T-helper 2 cell treated with Interferon-gamma antibody and Interleukin-4, amounts not matched to agents 5 μg/mL and 100 μg/mL, for 36 hours (primary cell): ENCODE measurements at places on chromosomes 6 and 20.

GRCh38 chr20:62405108-62405980 is 1.7 kb downstream of the CABLES2 start:
- peak overlapping the region; percentile 80 for H3K27ac ChIP-seq
- no peak for DNase-seq
- H3K27me3 ChIP-seq = no peaks in the 10 kb centered on the region
- H3K4me1 ChIP-seq = peaks cover 23% of the 10 kb centered on the region

DNA sequence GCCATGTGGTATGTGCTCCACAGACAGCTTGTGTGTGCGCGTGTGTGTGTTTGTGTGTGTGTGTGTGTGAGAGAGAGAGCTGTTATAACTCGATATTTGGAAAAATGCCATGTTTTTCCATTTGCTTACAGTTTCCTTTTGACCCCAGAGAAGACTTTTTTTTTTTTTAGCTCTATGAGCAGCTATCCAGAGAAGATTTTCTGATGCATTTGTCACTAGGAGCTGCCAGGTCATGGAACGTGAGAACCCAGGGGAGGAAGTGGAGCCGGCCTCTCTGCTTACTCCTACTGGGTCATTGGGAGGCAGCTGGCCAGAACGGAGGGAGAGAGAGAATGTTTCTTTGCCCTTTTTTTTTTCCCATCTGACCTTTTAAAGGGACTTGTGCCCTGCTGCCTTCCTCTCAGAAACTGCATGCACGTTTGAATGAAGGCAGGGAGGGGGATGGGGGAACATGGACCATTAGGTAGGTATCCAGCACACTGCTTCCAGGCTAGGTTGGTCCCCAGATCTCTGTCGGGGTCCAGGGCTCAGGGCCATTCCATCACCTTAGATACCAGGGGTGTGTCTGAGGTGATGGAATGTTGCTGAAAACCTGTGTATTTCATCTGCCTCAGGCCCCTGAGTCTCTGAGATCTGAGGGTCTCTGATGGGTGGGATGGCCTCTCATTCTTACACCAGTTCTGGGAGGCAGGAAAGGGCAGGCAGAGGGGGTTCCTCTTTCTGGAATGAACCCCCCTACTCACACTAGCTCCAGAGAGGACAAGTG is 11.2 kb upstream of the MRPS18A start:
- no peak overlapping the region for H3K27ac ChIP-seq
- peaks cover 3% of the 10 kb centered on the region for H3K4me1 ChIP-seq
- DNase-seq = no peak

GRCh38 chr6:3209114-3210023 is 18.1 kb downstream of the TUBB2B start:
- peaks cover 11% of the 10 kb centered on the region for H3K4me1 ChIP-seq
- H3K36me3 ChIP-seq = no peaks in the 10 kb centered on the region
- H3K27me3 ChIP-seq = peaks cover 14% of the 10 kb centered on the region
- H3K4me3 ChIP-seq = no peak overlapping the region
- DNase-seq = peak; percentile 80

DNA sequence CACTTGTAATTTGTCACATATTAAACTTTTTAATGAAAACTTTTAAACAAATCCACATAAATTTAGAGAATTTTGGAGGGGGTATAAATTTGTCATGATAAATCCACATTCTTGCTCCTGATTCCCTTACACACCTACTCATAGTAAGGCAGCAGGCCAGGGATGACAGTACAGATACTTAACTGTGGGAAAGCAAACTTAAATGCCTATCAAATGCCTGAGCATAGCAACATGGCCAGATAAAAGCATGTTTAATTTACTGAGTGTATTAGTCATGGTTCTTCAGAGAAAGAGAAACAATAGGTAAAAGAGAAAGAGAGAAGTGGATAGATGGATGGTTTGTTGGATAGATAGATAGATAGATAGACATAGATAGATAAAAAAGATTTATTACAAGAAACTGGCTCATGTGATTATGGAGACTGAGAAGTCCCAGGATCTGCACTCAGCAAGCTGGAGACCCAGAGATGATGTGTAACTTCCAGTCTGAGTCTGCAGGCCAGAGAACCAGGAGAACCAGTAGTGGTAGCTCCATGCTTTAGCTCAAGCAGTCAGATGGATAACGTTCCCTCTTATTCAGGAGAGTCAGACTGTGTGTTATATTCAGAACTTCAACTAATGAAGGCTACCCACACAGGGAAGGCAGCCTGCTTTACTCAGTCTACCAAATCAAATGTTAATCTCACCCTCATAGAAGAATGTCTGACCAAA is 15.9 kb upstream of the ADGRF1 start:
- no peak overlapping the region for H3K4me3 ChIP-seq
- H3K27ac ChIP-seq = no peak overlapping the region
- no peak for DNase-seq

DNA sequence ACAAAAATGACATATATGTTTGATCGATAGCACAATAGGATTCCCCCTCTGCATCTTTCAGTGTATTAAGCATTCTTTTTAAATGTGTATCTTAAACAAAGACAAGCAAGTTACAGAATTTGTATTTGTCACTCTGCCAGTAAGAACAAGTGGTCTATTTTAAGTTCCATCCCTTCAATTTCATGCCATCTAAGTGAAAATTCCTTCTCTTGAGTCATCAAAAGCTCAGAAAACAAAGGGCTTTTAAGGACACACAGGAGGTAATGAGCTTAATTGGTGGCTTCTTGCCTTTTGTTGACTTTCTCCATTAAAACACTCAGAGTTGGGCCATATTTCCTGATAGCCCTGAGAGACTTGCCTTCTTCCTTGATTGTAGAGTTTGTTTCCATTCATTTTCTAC is 547.8 kb downstream of the TENT5A start:
- H3K36me3 ChIP-seq = no peaks in the 10 kb centered on the region
- H3K4me1 ChIP-seq = no peaks in the 10 kb centered on the region
- no peak for DNase-seq
- no peak overlapping the region for H3K27ac ChIP-seq
- no peaks in the 10 kb centered on the region for H3K27me3 ChIP-seq

GRCh38 chr6:36436466-36436865 is 6.2 kb downstream of the PXT1 start:
- H3K36me3 ChIP-seq = no peaks in the 10 kb centered on the region
- H3K4me1 ChIP-seq = peaks cover 4% of the 10 kb centered on the region
- H3K27ac ChIP-seq = no peak overlapping the region
- DNase-seq = no peak
- peaks cover 2% of the 10 kb centered on the region for H3K27me3 ChIP-seq

DNA sequence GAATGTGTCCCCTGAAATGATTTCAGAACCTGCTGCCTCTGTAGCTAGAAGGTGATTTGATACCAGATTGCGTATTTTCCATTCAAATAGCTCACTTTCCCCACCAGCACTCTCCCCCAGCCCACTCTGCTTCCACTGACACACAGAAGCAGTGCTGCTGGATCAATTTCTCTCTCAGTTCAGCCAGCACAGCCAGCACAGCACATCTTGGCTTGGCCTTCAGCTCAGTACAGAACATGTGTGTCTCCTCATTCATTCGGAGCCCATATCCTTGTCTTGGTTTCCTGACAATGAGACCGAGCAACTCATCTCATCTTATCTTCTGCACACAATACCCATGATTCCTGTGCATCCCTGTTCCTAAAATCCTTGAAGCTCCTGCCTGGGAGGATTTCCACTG is 33.8 kb upstream of the CD83 start:
- DNase-seq = no peak
- H3K27ac ChIP-seq = no peak overlapping the region
- H3K27me3 ChIP-seq = peaks cover 8% of the 10 kb centered on the region
- peaks cover 6% of the 10 kb centered on the region for H3K4me1 ChIP-seq

GRCh38 chr20:62233684-62234083 is 4.6 kb upstream of the OSBPL2 start:
- no peak for DNase-seq
- no peak overlapping the region for H3K27ac ChIP-seq
- no peak overlapping the region for H3K4me3 ChIP-seq
- no peaks in the 10 kb centered on the region for H3K36me3 ChIP-seq
- H3K27me3 ChIP-seq = no peaks in the 10 kb centered on the region

DNA sequence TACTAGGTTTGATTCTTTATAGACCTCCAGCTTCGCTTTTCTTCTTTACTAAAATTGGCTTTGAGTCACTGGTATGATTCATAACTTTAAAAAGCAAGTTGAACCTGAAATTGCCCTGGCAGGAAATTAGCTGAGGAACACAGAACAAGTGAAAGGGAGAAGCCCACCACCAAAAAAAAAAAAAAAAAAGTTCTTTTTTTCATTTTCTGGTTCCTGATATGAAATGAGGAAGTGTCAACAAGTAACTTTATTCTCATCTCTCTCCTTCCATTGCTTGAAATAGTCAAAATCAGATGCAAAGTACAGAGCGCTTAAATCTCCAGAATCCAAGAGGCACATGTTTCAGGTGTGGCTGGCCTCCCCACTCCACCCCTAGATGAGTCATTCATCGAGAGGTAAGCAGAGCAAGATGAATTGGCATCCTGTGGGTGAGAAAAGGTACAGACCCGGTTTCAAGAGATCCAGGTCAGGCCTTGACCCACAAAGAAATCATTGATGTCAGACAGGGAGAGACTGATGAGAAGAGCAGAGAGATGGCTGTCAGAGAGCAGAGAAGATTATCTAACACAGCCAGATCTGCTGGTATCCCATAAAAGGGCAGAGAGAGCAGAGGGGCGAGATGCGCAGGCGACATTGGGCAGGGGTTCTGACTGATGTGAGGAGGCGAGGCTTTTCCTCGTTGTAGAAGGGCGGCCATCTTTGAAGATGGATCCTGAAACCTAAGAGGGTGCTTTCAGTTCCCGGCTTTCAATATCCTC is 54.8 kb upstream of the MBOAT1 start:
- no peak overlapping the region for H3K4me3 ChIP-seq
- no peaks in the 10 kb centered on the region for H3K36me3 ChIP-seq
- H3K27me3 ChIP-seq = peaks cover 8% of the 10 kb centered on the region
- peaks cover 6% of the 10 kb centered on the region for H3K4me1 ChIP-seq
- no peak overlapping the region for H3K27ac ChIP-seq

DNA sequence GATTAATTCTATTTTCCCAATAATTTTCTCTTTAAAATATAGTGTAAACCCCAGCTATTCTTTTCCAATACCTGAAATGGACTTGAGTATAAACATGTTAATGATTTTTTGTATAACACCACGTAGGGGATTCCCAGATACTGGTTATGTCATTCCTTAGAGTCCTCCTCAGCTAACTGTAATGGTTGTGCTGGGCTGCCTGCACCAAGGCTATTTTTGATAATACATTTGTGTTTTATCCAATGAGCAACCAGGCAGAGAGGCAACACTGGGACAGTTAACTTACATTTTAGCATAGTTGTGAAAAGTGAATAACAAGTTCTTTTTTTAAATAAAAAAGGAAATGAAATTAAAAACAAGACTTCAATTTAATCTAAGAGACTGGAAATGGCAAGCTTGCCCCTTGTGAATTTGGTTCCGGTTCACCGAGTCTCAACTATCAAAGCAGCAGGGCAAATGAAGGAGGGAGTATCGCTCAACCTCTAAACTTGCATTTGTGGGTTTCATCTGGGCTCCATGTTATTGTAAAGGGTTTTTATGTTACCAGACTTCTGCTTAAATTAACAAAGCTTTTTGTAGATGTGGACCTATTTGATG is 18.8 kb upstream of the BACH2 start:
- H3K4me1 ChIP-seq = peaks cover 12% of the 10 kb centered on the region
- H3K4me3 ChIP-seq = no peak overlapping the region
- H3K27me3 ChIP-seq = peaks cover 14% of the 10 kb centered on the region
- H3K27ac ChIP-seq = no peak overlapping the region
- no peaks in the 10 kb centered on the region for H3K36me3 ChIP-seq

DNA sequence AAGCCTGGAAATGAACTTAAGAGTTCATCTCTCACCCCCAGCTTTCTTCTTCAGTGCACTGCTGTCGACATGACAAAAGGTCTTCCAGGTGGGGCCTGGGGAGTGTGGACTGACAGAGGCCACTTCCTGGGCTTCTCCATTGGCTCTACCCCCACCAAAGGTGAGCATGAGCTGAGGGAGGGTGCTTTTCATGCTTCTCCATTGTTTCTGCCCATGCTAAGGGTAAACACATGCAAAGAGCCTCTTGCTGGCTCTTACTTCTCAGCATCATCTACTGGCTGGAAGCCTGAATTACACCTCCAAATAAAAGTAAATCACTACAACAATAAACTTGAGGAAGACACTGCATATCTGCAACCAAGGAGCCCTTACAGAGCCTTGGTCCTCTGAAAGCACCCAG is 227.2 kb downstream of the EPM2A start:
- H3K4me3 ChIP-seq = no peak overlapping the region
- no peak overlapping the region for H3K27ac ChIP-seq
- DNase-seq = no peak
- no peaks in the 10 kb centered on the region for H3K27me3 ChIP-seq

DNA sequence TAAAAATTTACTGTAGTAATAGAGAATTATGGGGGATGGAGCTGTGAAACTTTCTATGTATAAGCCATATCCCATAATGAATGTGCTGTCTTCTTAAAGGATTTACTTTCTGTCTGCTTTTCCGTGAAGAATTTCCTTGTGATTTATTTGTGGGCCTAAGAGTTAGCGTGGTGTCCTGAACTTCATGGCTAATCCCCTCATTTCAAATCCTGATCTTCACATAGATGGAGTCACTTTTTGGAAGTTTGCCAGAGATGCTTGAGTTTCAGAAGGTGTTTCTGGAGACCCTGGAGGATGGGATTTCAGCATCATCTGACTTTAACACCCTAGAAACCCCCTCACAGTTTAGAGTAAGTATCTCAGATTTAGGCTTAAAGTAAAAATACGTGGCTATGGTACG is 19.4 kb upstream of the CLDN20 start:
- H3K27ac ChIP-seq = no peak overlapping the region
- H3K4me1 ChIP-seq = no peaks in the 10 kb centered on the region
- peaks cover 6% of the 10 kb centered on the region for H3K36me3 ChIP-seq
- no peaks in the 10 kb centered on the region for H3K27me3 ChIP-seq

DNA sequence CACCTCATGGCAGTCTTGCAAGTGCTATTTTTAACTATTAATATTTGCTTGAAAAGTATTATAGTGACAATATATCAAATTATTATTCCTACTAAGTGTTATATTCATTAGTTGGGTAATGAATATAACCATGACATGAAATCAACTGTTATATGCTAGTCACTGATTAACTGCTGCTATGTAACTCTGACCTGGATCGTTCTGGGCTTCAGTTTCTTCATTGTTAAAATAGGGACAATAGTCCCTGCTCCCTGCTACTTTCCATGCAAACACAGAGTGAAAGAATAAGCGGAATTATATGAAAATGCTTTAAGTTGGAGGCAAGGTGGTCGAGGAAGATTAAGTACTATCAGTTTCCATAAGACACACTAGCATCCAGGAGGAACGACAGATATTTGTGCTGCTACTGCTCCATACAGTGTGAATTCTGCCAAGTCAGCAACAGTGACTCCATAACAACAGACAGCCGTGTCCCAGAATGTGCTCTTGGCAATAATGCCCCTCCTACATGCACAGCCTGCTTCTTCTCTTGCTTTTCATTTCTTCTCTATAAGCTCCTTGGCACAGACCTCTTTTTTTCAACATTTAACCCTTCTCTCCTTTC is 107.2 kb downstream of the CHD6 start:
- H3K4me3 ChIP-seq = no peak overlapping the region
- H3K36me3 ChIP-seq = peaks cover 22% of the 10 kb centered on the region
- H3K27me3 ChIP-seq = no peaks in the 10 kb centered on the region
- H3K4me1 ChIP-seq = peaks cover 5% of the 10 kb centered on the region
- no peak overlapping the region for H3K27ac ChIP-seq

- H3K4me1 ChIP-seq = no peaks in the 10 kb centered on the region
- H3K27me3 ChIP-seq = no peaks in the 10 kb centered on the region
- H3K36me3 ChIP-seq = no peaks in the 10 kb centered on the region
- DNase-seq = no peak
These were observed 12.3 kb downstream of the MYT1 start for GRCh38 chr20:64176551-64176950.

- H3K36me3 ChIP-seq = no peaks in the 10 kb centered on the region
- no peaks in the 10 kb centered on the region for H3K27me3 ChIP-seq
- H3K4me3 ChIP-seq = no peak overlapping the region
- H3K27ac ChIP-seq = no peak overlapping the region
These were observed 24.5 kb downstream of the FIG4 start for GRCh38 chr6:109715616-109716015.
